T-helper 1 cell (primary cell): ENCODE measurements at places on chromosomes 13 and 19.

GRCh38 chr19:40614622-40615411 lies 13.6 kb downstream of the LTBP4 start:
- DNase-seq: peak; percentile 65

DNA sequence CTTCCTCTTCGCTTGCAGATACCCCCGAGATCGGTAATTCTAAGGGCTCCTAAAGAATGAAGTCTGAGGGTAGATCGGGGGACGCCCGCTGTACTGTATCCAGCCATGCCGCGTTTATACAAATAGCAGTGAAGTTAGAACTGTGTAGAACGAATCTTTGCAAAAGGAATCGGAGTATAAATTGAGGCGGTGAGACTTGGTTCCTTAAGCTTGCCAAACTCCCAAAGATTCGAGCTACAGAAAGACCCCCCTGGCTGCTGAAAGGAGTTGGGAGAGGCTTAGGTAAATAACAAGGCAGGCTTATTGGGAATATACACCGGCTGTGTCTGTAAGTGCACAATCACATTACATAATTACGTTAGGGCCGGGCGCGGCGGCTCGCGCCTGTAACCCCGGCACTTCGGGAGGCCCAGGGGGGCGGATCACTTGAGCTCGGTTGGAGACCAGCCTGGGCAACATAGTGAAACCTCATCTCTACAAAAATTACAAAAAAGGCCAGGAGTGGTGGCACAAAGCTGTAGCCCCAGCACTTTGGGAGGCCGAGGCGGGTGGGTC lies 12.2 kb downstream of the TMEM160 start:
- no peak for DNase-seq

GRCh38 chr13:107329991-107330390 lies 762.1 kb upstream of the ARGLU1 start:
- no peak for DNase-seq

DNA sequence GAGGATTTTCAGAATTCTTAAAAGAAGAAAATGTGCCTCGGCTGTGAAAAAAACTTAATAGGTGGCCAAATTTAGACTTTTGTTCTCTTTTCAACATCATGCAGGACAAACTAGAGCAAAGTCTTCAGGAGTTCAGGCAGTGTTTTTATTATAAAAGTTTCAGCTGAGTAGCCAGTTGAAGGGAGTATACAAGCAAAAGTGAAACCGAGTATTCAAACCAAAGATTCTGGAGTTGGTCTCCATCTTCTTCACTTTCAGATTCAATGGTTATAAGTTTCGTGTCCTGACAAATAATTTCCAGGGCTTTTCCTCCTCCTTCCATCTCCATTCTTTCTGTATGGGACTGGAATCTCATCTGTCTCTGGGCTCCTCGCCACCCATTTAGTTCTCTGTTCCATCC lies 379.7 kb downstream of the GPC5 start:
- no peak for DNase-seq

- no peak for DNase-seq
These were observed 4.3 kb upstream of the C19orf25 start for GRCh38 chr19:1483131-1483978.

- DNase-seq: no peak
These were observed 4.8 kb downstream of the ATP4A start for GRCh38 chr19:35558400-35559280.

GRCh38 chr19:57398868-57399267 lies 9.2 kb downstream of the ZNF548 start:
- DNase-seq: no peak

DNA sequence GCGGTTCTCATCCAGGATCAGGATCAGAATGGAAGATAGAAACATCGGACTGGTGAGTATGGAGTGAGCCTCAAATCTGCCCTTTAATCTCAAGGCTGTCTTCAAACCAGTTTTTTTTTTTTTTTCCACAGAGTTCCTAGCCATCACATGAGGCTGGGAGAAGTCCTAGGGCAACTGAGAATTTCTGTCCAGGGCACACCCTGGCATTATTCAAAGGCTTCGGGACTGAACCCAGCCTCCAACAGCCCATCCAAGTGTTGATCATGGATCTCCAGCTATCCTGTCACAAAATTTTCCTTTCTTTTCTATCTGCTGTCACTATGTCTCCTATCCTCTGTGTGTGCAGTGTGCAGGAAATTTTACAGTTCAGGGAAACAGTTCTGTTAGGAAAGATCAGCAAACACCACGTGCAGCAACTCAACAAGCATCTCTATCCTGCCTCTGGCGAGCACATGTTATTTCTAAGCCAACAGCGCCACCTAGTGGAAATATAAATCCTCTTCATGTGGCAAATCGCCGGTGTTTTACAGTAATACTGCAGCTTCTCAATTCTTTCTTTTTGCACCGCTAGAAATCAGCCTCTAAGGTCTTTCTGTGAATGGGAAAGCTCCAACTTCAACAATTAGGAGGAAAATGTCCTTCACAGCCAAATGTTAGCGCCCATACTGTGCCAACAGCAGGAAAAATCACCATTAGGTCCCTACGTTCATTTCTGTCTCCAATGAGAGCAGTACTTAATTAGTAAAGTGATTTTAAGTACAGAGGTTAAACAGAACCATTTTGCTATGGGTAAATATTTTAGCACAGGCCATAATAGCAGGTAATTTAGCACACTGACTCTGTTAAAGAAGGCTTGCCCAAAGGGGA lies 21.4 kb upstream of the ZNF181 start:
- peak; percentile 66 for DNase-seq

DNA sequence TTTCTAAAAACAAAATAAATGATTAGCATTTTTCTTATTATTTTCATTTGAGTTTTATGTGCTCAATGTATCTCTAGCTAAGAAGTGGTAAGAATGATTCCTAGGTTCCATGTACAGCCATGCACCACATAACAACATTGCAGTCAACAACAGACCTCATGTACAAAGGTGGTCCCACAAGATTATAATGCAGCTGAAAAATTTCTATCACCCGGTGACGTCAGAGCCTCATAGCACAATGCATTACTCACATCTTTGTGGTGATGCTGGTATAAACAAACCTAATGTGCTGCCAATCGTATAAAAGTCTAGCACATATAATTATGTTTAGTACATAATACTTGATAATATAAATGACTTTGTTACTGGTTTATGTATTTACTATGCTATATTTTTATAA lies 120.5 kb downstream of the SLC7A1 start:
- DNase-seq: no peak

- no peak for DNase-seq
These were observed 112.3 kb downstream of the GADD45B start for GRCh38 chr19:2588081-2588777.

GRCh38 chr19:47152205-47152604 lies 21.6 kb downstream of the SAE1 start:
- DNase-seq: no peak

- no peak for DNase-seq
These were observed 3.4 kb upstream of the MCF2L start for GRCh38 chr13:112965573-112966115.

DNA sequence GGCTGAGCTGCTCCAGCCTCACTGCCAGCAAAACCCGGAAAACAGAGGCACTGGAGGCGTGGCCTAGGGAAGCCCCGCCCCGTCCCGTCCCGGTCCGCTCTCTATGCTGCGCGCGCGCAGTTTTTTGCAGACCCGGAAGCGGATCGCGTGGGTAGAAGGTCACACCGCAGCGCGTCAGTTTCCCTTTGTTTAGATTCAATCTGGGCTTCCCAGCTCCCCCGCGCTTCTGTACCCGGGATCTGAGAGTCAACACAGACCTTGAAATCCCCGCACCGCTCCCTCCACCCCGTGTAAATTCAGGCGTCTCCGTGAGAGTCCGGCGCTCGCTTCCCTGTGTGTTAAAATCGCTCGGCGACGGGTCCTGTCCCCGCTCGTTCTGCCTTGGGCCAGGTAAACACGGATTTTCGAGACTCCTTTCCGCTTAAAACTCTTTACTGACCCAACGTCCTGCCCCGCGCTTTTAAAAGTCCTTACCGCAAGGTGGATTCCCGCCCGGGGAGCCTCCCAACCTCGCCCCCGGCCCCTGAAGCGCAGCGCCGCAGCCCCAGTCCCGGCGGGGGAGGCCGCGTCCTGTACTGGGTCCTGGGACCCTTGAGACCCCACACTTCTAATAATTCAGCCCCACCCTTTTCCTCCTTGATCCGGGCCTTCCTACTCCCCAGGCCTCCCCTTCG lies at the start of gene ZNF610:
TSS of gene ZNF610 (plus strand) at position 127 of the 674 bp plus-strand sequence. CDS start 12,930 bp downstream, outside the sequence.
- DNase-seq: peak; percentile 84

DNA sequence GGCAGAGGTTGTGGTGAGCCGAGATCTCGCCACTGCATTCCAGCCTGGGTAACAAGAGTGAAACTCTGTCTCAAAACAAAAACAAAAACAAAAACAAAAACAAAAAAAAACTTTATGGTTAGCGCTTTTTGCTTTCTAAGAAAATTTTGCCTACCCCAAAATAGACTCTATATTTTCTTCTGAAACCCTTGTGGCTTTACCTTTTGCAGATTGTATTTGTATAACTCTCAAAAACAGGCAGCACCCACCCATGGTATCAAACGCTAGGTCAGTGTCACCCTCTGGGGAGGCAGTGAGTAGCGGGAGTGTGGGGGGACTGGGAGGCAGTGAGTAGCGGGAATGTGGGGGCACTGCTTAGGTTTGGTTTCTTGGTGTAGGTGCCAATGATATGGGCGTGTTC lies 7.5 kb upstream of the SLC39A3 start:
- DNase-seq: no peak

GRCh38 chr13:19185086-19185864 lies 3.7 kb upstream of the TUBA3C start:
- no peak for DNase-seq

- DNase-seq: no peak
These were observed 150.0 kb downstream of the DPF1 start for GRCh38 chr19:38073841-38074685.

GRCh38 chr19:1871140-1871597 lies 7.8 kb upstream of the KLF16 start:
- DNase-seq: no peak

- no peak for DNase-seq
These were observed 398.8 kb downstream of the DLEU7 start for GRCh38 chr13:50444726-50445125.

GRCh38 chr13:34056733-34057258 lies 238.8 kb downstream of the RFC3 start:
- no peak for DNase-seq

GRCh38 chr19:2464389-2464788 lies 7.6 kb upstream of the LMNB2 start:
- DNase-seq: no peak

DNA sequence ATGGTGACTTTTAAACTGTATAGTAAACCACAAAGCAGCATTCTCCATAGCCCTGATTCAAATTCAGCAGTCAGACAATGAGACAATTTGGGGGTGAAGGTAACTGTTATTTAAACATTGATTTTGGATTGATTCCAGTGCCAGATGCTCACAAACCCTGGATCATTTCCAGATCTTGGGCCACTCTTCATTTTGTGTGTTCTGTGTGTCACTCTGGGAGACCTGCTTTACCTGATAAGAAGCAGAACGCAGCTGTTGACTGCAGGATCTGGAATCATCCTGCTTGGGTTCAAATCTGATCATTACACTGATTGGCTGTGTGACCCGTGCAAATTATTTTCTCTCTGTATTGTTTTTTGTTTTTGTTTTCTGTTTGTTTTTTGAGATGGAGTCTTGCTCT lies 4.0 kb upstream of the PCDH8 start:
- DNase-seq: no peak

DNA sequence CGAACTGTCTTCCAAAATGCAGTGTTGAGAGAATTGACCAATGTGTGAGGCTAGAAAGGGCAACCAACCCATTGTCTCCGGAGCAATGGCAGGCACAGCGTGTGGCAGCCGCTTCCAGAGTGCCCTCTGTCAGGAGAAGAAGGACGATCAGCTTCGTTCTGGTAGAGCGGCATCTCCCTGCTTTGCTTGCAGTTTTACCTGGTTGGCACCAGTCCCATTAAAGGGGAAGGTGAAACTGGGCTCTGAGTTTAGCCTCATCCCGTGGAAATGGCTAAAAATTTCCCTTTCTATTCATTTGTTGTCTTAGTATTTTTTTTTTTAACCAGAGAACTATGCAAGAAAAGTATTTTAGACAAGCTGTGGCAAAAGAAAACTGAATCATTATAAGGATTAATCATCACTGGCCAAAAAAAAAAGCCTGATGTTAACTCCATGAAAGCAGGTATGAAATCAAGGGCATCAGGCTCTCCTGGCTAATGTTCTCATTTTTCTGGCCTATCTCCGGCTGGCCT lies 81.5 kb upstream of the SLC7A1 start:
- no peak for DNase-seq

DNA sequence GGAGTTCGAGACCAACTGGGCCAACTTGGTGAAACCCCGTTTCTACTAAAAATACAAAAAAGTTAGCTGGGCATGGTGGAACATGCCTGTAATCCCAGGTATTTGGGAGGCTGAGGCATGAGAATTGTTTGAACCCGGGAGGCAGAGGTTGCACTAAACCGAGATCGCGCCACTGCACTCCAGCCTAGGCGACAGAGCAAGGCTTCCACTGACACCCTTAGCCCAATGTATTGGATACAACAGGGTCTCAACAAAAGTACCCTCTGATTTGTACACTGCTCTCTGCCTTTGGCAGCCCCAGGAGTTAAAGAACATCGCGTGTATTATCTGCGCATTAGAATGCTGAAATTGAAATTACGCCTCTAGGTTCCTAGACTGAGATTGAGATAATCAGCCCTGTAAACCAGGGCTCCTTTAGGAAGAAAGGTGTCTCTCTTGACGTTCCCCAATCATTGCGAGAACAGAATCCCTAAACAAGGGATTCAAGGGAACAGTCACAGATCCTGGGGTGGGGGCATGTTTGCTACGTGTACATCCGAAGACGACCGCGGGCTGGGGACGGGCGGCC lies 21.9 kb downstream of the IPO5 start:
- no peak for DNase-seq

DNA sequence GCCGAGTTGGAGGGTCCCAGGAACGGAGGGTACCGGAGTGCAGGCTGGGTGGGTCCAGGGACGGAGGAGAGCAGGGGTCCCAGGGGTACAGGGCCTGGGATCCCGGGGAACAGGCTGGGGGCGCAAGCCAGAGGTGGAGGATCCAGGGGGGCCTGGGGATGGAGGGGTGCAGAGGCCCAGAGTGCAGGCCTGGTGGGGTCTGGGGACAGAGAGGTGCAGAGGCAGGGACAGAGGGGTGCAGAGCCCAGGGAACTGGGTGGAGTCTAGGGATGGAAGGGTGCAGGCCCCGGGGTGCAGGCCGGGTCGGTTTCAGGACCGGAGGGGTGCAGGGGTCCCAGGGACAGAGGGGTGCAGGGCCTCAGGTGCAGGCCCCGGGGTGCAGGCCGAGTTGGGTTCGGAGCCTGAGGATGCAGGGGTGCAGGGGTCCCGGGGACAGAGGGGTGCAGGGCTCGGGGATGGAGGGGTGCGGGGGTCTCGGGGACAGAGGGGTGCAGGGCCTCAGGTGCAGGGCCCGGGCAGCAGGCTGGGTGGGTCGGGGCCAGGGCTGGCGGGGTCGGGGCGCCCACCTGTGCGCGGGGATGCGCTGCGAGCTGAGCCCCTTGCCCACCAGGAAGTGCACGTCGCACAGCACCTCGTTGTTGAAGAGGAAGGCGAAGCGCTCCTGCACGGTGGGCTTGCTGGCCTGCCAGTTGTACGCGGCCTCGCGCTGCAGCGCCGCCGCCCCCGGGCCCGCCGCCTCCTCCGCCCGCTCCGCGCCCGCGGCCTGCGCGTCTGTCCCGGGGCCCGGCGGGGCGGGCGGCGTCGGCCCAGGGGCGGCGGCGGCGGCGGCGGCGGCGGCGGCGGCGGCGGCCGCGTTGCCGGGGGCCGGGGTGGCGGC lies 545 bp downstream of the BTBD2 start:
- DNase-seq: peak; percentile 52
